ENCODE measurements at places on chromosomes 2 and 18.

DNA sequence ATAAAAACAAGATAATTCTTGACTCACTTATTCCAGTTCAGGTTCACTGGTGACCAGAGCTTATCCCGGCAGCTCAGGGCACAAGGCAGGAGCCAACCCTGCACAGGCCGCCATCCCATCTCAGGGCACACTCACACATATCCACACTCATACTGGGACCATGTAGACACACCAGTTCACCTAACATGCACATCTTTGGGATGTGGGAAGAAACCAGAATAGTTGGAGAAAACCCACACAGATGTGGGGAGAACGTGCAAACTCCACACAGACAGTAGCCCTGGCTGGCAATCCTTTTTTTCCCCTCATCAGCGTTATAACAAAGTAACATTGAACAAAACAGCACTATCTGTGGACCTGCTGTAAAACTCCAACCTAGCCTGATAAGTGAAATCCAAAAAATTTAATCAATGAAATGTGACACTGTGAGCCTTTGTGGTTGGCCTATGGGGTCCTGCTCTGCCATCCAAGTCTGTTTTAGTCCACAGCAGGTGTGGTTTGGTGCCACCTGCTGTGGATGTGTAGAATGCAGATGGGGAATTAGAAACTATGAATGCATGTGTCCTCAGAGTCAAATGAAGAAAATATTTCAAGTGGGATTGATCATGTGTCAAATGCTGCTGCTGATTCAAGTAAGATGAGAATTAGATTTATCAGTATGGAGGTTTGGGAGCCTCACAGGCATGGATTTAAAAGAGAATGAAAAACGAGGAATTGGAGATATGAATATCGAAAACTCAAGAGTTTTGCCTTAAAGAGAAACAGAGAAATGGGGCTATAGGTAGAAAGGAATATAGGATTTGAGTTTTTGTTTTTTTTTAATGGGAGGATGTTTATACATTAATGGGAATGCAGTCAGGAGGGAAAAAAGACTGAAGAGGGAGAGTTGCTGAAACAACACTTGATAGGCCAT, 47.0 kb downstream of the UGP2 start:
- DNase-seq, result no peak

DNA sequence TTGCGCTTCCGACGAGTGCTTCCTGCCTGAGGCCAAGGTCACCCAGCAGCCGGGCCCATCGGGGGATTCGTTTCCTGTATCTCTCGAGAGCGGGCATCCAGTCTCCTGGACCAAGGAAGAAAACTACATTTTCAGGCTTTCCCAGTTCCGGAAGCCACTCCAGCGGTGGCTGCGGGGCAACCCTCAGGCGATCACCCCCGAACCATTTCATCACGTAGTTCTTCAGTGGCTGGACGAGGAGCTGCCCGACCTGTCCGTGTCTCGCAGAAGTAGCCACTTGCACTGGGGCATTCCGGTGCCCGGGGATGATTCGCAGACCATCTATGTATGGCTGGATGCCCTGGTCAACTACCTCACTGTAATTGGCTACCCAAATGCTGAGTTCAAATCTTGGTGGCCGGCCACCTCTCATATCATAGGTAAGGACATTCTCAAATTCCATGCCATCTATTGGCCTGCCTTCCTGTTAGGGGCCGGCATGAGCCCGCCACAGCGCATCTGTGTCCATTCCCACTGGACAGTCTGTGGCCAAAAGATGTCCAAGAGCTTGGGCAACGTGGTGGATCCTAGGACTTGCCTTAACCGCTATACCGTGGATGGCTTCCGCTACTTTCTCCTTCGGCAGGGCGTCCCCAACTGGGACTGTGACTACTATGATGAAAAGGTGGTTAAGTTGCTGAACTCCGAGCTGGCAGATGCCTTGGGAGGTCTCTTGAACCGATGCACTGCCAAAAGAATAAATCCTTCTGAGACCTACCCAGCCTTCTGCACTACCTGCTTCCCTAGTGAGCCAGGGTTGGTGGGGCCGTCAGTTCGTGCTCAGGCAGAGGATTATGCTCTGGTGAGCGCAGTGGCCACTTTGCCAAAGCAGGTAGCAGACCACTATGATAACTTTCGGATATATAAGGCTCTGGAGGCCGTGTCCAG, 1.0 kb downstream of the MARS2 start:
- DNase-seq, result no peak

DNA sequence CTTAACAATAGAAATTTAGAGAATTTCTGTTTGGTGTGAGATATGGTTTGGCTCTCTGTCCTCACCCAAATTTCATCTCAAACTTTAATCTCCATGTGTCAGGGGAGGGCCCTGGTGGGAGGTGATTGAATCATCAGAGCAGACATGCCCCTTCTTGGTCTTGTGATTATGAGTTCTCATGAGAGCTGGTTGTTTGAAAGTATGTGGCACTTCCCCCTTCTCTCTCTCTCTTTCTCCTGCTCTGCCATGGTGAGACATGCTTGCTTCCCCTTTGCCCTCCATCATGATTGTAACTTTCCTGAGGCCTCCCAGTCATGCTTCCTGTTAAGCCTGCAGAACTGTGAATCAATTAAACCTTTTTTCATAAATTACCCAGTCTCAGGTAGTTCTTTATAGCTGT, 524.7 kb upstream of the ACVR2A start:
- no peak for DNase-seq

GRCh38 chr2:216114714-216115531, 5.8 kb downstream of the XRCC5 start:
- peak; percentile 99 for DNase-seq

DNA sequence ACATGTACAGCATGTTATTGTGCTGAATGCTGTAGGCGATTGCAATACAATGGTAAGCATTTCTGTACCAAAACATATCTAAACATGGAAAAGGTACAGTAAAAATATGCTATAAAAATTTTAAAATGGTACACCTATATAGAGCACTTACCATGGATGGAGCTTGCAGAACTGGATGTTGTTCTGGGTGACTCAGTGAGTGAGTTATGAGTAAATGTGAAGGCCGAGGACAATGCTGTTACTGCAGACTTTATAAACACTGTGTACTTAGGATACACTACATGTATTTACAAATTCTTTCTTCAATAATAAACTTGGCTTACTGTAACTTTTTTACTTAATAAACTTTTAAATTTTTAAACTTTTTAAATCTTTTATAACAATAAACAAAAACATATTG, 473.4 kb upstream of the UBE2E3 start:
- no peak for DNase-seq

DNA sequence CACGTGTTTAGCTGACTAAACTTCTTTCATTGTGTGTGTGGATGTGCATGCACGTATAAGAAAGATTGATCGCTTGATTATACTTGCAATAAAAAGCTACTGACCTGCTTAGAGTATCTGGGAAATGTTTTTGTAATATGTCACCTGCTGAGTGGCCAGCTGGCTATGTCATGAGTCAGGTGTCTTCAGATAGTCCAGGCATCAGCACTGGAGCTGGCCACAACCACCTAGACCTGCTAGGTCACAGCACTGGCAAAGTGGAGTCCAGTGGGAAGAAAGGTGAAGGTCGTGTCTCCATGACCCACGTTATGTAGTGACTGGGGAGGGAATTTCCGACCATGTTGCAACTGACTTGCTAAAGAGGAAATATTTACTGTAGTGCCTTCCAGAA, 147.0 kb downstream of the ESCO1 start:
- peak; percentile 67 for DNase-seq

DNA sequence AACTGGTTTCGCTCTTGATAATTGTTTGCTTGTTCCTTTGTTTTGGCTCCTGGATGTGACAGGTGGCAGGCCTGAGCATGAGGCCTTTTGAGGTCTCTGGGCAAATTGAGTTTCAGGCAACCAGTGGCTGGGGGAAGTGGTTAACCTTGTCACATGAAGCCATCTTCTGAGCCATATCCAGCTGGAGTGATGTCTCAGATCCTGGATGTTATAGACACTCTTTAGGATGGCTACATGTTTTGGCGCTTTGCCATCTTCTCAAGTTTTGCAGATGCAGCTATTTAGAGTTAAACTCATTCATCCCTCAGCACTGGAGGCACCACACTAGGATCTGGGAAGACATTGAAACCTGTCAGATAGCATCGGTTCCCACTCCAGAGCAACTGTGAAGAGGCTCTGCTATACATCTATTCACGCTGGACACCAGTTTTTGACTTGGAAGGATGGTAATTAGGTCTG, 25.3 kb upstream of the TACR1 start:
- no peak for DNase-seq

GRCh38 chr18:55732227-55733106, 144.5 kb upstream of the TCF4 start:
- no peak for DNase-seq

Data from sigmoid colon (tissue), 7 donors.